ENCODE measurements at places on chromosomes 4 and X.

- no peaks in the 10 kb centered on the region for H3K36me3 ChIP-seq
- no peaks in the 10 kb centered on the region for H3K4me1 ChIP-seq
- H3K4me3 ChIP-seq = no peak overlapping the region
- no peaks in the 10 kb centered on the region for H3K27me3 ChIP-seq
Observed at GRCh38 chr4:141569141-141569540, 67.2 kb upstream of the IL15 start.

- peaks cover 5% of the 10 kb centered on the region for H3K36me3 ChIP-seq
- H3K4me3 ChIP-seq = peak within 1 kb of the TSS; percentile 97
- no peaks in the 10 kb centered on the region for H3K27me3 ChIP-seq
- peaks cover 27% of the 10 kb centered on the region for H3K4me1 ChIP-seq
Observed at GRCh38 chrX:153598541-153599191, at the start of gene CCNQ. TSS of gene CCNQ (minus strand) at chrX:153599139. CDS start at chrX:153599073, 66 bp downstream.

DNA sequence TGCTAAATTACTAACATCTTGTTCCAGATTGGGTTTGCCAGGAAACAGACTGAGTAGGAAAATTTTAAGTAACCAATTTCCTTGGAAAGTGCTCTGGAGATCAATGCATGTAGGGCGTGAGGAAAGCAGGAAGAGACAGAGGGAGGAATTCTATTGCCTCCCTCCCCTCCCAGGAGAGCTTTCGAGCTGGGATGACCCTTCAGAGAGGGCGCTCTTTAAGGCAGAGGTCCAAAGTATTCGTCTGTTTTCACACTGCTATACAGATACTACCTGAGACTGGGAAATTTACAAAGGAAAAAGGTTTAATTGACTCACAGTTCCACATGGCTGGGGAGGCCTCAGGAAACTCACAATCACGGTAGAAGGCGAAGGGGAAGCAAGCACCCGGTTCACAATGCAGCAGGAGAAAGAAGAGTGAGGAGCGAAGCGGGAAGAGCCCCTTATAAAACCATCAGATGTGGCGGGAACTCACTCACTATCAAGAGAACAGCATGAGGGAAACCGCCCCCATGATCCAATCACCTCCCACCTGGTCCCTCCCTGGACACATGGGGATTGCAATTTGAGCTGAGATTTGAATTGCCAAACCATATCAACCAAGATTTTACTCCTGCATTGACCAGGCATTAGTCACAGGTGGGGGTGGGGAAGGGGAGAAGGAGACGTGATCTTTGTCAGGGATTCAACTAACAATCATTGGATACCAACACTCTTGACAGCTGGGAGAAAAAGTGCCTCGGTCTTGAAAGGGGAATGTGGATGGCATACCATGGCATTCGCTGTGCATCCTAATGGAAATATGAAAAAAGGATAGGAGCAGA is 63.8 kb downstream of the SLITRK2 start:
- no peak overlapping the region for H3K4me3 ChIP-seq
- no peaks in the 10 kb centered on the region for H3K4me1 ChIP-seq
- no peak overlapping the region for H3K27ac ChIP-seq
- no peak for DNase-seq
- no peaks in the 10 kb centered on the region for H3K27me3 ChIP-seq
- no peaks in the 10 kb centered on the region for H3K36me3 ChIP-seq

GRCh38 chr4:110411574-110412011 is 64.4 kb upstream of the ENPEP start:
- peaks cover 3% of the 10 kb centered on the region for H3K27me3 ChIP-seq
- no peak overlapping the region for H3K27ac ChIP-seq
- H3K4me3 ChIP-seq = no peak overlapping the region
- H3K36me3 ChIP-seq = no peaks in the 10 kb centered on the region
- no peaks in the 10 kb centered on the region for H3K4me1 ChIP-seq
- no peak for DNase-seq

- H3K4me3 ChIP-seq = peak overlapping the region; percentile 81
- no peaks in the 10 kb centered on the region for H3K36me3 ChIP-seq
- peak; percentile 80 for DNase-seq
- H3K4me1 ChIP-seq = peaks cover 23% of the 10 kb centered on the region
- peak overlapping the region; percentile 82 for H3K27ac ChIP-seq
Observed at GRCh38 chr4:77193511-77194102, 36.6 kb downstream of the CCNG2 start.

DNA sequence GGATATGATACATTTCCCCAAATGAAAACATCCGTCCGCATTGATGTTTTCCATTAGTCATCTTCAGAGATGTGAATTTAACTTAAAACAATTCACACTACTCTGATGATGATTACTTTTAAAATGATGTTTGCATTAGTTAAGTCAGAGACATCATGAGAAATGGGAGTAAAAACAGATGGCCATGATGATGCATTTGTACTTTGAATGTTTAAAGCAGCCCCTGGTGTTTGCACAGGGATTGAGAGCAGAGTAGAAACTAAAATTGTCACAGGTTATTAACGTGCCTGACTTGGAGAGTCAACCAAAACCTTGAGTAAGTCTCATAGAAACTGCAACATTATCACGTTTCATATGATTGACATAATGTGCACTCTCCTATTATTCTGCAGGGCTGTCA is 117.2 kb downstream of the CFAP299 start:
- no peak overlapping the region for H3K4me3 ChIP-seq
- DNase-seq = no peak
- no peak overlapping the region for H3K27ac ChIP-seq
- no peaks in the 10 kb centered on the region for H3K4me1 ChIP-seq
- H3K36me3 ChIP-seq = no peaks in the 10 kb centered on the region
- H3K27me3 ChIP-seq = no peaks in the 10 kb centered on the region

DNA sequence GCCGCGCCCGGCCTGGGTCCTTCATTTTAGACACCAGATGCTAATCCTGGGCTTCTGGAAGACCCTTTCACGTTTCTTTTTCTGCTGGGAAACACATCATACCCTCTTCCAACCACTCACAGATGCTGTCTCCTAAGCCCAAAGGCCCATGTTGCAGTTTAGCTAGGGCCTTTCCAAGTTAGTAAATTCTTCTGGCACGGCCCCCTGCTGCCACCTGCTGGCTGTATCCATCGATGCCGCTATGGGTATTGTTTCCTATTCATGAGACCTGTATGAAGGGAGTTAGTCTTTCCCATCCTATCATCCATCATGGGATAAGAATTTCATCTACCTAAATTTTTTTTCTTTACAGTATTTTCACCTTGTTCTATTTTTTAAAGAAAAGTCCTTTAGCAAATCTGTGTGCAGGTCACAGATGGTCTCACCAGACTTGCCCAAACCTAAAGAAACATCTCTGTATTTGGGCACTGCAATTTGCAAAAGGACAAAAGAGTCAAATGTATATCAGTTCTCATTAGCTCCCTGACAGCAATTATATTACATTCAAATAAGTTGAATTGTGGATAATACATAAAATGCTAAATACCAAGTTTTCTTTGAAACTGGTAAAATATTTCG is 37.8 kb upstream of the SLC9A7 start:
- no peak overlapping the region for H3K27ac ChIP-seq
- peaks cover 4% of the 10 kb centered on the region for H3K27me3 ChIP-seq
- peak; percentile 68 for DNase-seq
- peaks cover 7% of the 10 kb centered on the region for H3K4me1 ChIP-seq
- H3K36me3 ChIP-seq = peaks cover 1% of the 10 kb centered on the region

DNA sequence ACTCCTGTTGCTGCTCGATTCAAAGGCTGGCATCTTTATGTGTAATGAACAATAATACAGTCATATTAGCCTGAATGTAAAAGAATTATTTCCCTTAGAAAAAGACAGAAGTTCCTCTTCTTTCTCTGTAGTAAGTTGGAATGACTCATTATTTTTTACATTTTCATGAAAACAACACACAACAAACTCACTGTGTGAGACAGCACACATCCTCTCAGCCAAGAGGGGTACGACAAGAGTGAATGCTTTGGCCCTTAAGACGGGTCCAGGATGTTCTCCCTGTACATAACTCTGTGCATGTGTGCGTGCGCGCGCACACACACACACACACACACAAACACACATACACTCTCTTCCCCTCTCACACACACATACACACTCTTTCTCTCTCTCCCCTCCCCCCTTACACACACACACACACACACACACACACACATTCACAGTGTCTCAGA is 72.8 kb downstream of the MANBA start:
- no peaks in the 10 kb centered on the region for H3K27me3 ChIP-seq
- no peak overlapping the region for H3K4me3 ChIP-seq
- H3K4me1 ChIP-seq = no peaks in the 10 kb centered on the region
- H3K27ac ChIP-seq = no peak overlapping the region
- H3K36me3 ChIP-seq = peaks cover 11% of the 10 kb centered on the region

- no peak overlapping the region for H3K4me3 ChIP-seq
- H3K4me1 ChIP-seq = peaks cover 9% of the 10 kb centered on the region
- DNase-seq = no peak
- peaks cover 3% of the 10 kb centered on the region for H3K36me3 ChIP-seq
- no peak overlapping the region for H3K27ac ChIP-seq
- no peaks in the 10 kb centered on the region for H3K27me3 ChIP-seq
Observed at GRCh38 chrX:154476821-154477220, 2.3 kb downstream of the LAGE3 start.

DNA sequence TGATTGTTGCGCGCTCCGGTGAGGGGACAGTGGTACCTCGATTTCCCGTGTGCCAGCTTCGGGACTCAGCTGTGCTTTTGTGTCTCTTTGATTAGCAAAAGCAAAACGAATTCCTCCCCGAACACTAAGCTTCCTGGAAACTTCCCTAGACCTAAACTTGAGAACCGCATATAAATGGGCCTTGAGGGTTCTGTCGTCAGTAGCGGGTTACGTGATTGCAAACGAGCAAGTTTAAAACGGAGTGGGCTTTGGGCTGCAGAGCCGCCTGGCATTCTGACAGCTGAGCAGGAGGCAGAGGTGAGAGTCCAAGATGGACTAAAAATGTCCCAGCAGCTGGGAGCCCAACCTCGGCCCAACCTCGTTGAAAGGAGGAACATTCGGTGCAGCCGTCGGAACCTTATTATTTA is 1.2 kb upstream of the TAPT1 start:
- peak overlapping the region; percentile 92 for H3K27ac ChIP-seq
- H3K4me3 ChIP-seq = peak overlapping the region; percentile 95
- no peaks in the 10 kb centered on the region for H3K36me3 ChIP-seq
- no peaks in the 10 kb centered on the region for H3K27me3 ChIP-seq

GRCh38 chr4:165194368-165194767 is 13.0 kb upstream of the KLHL2 start:
- H3K36me3 ChIP-seq = no peaks in the 10 kb centered on the region
- DNase-seq = no peak

- H3K27me3 ChIP-seq = no peaks in the 10 kb centered on the region
- peaks cover 2% of the 10 kb centered on the region for H3K36me3 ChIP-seq
- H3K4me3 ChIP-seq = peak overlapping the region; percentile 79
- peak overlapping the region; percentile 93 for H3K27ac ChIP-seq
- H3K4me1 ChIP-seq = peaks cover 47% of the 10 kb centered on the region
Observed at GRCh38 chr4:3484057-3484973, 21.2 kb downstream of the DOK7 start.

- peaks cover 16% of the 10 kb centered on the region for H3K4me1 ChIP-seq
- peak overlapping the region; percentile 99 for H3K27ac ChIP-seq
- peak overlapping the region; percentile 99 for H3K4me3 ChIP-seq
- no peaks in the 10 kb centered on the region for H3K27me3 ChIP-seq
Observed at GRCh38 chr4:139176302-139177048, 543 bp downstream of the ELF2 start.

DNA sequence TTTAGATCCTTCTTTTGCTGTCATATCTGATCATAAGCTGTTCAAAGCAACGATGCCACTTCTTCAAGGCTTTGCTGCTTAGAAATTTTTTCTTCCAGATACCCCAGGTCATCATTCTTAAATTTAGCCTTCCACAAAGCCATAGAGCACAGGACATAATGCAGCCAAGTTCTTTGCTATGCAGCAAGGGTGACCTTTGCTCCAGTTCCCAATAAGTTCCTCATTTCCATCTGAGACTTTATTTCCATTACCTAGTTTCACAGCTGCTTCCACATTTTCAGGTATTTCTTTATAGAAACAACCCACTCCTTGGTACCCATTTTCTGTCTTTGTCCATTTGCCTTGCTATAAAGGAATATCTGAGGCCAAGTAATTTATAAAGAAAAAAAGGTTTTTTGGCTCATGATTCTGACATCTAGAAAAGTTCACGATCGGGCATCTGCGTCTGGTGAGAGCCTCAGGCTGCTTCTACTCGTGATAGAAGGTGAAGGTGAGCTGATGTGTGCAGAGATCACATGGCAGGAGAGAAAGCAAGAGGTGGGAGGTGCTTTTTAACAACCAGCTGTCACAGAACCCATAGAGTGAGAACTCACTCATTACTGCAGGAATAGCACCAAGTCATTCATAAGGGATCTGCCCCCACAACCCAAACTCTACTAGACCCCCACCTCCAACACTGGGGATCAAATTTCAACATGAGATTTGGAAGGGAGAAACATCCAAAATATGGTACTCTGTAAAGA is 11.8 kb upstream of the TASL start:
- no peaks in the 10 kb centered on the region for H3K27me3 ChIP-seq
- H3K27ac ChIP-seq = peak overlapping the region; percentile 39
- H3K4me1 ChIP-seq = peaks cover 14% of the 10 kb centered on the region
- peak overlapping the region; percentile 33 for H3K4me3 ChIP-seq
- no peak for DNase-seq
